ENCODE measurements at places on chromosomes 11 and 22.

GRCh38 chr11:73201249-73201648 lies 16.8 kb upstream of the P2RY2 start:
- DNase-seq, result no peak

DNA sequence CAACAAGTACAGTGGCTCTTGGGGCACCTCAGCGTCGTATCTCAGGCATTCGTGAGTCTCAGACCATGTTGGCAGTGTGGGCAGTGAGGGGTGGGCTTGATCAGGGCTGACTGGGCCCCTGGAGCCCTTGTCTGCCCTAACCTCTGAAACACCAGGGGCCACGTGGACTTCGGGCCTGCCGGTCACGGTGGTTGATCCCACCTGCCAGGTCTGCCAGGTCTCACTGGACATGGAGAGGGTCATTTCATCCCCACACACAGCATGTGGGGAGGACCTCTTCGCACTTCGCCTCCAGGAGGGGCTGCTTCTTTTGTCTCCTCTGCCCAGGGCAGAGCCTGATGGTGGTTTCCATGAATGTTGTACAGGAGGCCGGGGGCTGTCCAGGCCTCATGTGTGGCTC lies 77.1 kb downstream of the MPPED1 start:
- DNase-seq, result no peak

GRCh38 chr22:40040927-40041326 lies 46.2 kb downstream of the FAM83F start:
- DNase-seq, result no peak

GRCh38 chr11:95307286-95307685 lies 76.3 kb upstream of the SESN3 start:
- DNase-seq, result no peak

- DNase-seq, result no peak
These were observed 11.8 kb downstream of the PCF11 start for GRCh38 chr11:83168756-83169155.

DNA sequence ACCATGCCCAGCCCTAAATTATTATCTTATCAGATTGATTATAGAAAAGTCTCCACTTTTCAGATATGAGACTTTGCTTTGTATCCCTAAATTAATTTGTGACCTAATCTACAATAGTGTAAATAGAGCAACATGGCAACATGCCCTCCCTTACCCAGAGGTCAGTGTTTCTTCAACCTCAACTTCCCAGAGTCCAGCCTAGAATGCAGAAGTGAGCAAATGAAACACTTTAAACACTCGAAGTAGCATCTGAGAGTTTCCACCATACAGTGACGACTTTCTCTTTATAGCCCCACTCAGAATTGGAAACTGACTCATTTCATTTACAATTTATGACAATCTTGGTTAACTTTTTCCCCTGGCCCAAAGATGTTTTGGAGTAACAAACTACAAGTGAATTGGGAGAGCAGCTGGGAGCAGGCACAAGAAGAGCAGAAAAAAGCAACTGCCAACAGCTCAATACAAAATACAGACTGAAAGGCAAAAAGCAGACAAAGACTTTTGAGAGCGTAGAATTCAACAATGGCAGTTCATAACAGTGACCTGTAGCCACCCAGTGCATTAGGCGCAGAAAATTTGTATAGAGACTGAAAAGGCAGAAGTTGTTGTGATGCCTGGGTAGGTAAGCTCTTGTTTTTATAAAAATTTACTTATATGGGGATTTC lies 10.1 kb upstream of the BLID start:
- DNase-seq, result no peak

- peak; percentile 75 for DNase-seq
These were observed 349.7 kb downstream of the BUD13 start for GRCh38 chr11:116422956-116423600.

DNA sequence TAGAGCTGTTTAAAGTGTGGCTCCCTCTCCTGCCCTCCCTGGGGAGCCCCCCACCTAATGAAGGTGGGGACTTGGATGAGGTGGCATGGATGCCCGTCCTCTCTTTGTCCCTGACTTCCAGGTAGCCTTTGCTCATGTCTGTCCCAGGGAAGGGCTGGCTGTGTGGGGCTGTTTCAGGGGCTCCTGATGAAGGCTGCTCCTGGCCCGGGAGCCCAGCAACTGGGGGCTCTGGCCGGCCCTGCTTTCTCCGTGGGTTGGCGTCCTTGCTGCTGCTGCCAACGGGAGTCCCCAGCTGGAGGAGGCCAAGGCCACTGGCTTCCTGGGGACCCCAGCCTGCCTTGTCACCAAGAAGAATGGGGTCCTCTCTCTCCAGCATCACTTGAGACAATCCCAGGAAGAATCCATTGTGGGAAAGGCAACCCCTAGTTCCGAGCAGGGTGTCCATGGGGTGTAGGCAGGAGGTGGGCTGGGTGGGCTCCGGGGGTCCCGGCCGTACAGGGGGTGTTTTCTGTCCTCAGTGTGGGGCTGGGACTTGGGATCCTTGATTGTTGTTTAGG lies 13.2 kb downstream of the GRAMD4 start:
- DNase-seq, result no peak

DNA sequence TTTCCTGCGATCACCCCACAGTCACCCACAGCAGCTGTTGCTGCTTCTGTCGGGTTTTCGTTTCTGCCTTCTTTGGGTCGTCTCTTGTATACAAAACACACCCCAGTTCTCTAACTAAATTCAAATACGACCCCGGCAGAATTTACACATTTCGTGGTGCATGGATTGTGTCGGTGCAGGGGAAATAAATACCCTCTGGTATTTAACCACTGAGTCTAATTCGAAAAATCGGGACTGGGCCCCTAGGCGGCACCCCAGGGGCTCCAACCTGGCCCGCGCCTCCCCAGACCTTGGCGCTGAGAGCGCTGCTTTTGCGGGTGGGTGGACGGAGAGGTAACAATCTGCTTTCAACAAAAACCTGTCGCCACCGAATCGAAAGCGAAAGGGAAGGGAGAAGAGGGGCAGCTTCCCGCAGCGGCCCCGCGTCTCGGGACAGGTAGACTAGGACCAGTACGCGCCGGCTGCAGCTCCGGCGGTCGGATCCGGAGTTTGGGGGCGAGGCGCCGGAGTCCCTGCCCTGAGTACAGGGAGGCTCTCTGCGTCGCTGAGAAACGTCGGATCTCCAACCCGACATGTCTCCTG lies 4.4 kb downstream of the ALX4 start:
- DNase-seq, result peak; percentile 70
